Stimulated activated CD8-positive, alpha-beta memory T cell treated with anti-CD3 and anti-CD28 coated beads, Interleukin-4, amount 100 ng/mL, for 4 hours (primary cell): ENCODE measurements at places on chromosomes 5 and 9.
A peak's percentile ranks its signal among the peaks of the same experiment; 100 is the strongest.

- no peak for DNase-seq
Measured at GRCh38 chr5:171288066-171288465, 21.0 kb upstream of the TLX3 start.

GRCh38 chr9:127960410-127961154, 20.2 kb downstream of the EEIG1 start:
- no peak for DNase-seq

DNA sequence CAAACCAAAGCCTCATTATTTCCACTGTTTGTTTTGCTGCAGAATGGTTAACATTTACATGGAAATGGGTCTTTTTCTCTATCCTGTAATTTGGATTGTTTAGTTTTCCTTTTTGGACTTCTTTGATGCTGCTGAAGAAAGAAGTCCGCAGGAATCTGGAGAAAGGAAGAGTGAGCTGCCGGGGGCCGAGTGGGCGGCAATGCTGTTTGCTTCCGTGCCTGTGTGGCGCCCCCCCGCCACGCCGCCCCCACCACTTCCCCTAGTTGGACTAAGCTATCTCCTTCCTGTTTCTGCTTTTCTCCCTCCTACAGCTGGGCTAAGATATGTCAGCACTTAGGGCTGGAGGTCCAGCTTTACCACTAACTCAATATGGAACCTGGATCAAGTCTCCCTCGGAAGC, 39.7 kb downstream of the ACTL7B start:
- DNase-seq, result no peak

GRCh38 chr5:66722686-66723085, 126.5 kb downstream of the MAST4 start:
- DNase-seq, result no peak

- no peak for DNase-seq
Measured at GRCh38 chr5:2752059-2752820, 763 bp upstream of the IRX2 start.

- no peak for DNase-seq
Measured at GRCh38 chr9:79609468-79610018, 37.8 kb downstream of the TLE4 start.

DNA sequence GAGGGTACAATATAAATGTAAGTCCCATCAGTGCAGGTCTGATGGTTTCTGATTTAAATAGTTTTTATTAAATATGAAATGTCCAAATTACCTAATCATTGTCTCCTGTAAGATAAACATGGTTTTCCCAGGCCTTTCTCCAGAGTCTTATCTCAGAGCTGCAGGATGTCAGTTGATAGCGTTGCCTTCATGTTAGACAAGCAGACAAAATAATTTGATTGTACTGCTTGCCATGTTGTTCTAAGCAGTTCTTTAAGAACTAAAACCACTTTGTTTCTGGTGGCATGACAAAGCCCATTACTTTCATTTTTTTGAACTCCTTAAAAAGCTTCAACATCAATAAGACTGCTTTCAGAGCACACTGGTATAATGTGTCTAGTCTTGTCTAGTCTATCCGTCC, 1073.5 kb downstream of the MAT2B start:
- DNase-seq, result no peak

DNA sequence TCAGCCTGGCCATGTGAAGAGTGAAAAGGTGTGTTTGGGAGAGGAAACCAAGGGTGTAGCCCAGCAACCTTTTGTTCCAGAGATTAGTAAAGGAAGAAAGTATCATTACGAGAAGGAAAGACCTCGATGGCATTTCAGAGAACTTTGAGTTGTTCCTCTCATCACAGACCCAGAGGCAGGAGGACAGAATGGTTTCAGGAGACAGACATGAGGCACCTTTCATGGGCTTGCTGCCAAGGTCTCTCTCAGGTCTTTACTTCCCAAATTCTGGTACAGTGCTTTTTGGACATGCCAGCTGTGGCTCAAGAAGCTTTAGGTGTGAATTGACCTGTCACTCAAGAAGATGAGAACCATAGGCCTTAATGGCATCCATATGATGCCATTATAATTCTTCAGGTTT, 2.8 kb upstream of the MCC start:
- DNase-seq, result no peak

GRCh38 chr9:84697509-84698114, 28.1 kb downstream of the NTRK2 start:
- DNase-seq, result no peak

GRCh38 chr9:74858751-74859414, 28.8 kb downstream of the TRPM6 start:
- DNase-seq, result no peak

- DNase-seq, result no peak
Measured at GRCh38 chr5:133482028-133482427, 130.3 kb downstream of the FSTL4 start.

DNA sequence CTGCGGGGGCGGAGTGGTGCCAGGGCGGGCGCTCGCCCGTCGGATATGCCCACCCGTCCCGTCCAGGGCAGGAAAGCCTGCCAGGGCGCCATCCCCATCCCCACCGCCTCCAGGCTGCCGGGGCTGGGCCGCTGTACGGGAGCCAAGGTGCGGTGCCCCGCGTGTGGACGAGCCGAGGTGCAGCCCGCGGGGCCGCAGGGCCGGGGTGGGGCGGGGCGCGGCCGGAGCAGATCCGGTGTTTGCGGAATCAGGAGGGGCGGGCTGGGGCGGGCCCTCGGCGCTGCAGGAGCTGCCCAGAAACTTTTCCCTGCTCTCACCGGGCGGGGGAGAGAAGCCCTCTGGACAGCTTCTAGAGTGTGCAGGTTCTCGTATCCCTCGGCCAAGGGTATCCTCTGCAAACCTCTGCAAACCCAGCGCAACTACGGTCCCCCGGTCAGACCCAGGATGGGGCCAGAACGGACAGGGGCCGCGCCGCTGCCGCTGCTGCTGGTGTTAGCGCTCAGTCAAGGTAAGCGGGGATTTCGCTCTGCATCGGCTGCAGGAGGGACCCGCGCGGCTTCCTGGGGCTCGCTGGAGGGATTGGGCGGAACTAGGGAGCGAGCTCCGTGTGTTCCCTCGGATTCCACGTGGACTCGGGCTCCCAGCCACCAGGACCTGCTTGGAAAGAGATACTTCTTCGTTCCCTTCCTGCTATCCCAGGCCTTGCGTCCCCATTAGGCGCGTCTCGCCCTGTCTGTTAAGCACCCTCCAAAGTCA, at the start of gene ITGA2:
Gene ITGA2, plus strand, starts transcription at position 328 of the 756 bp plus-strand sequence. Its CDS starts 117 bp downstream, at position 445.
- DNase-seq, result no peak

DNA sequence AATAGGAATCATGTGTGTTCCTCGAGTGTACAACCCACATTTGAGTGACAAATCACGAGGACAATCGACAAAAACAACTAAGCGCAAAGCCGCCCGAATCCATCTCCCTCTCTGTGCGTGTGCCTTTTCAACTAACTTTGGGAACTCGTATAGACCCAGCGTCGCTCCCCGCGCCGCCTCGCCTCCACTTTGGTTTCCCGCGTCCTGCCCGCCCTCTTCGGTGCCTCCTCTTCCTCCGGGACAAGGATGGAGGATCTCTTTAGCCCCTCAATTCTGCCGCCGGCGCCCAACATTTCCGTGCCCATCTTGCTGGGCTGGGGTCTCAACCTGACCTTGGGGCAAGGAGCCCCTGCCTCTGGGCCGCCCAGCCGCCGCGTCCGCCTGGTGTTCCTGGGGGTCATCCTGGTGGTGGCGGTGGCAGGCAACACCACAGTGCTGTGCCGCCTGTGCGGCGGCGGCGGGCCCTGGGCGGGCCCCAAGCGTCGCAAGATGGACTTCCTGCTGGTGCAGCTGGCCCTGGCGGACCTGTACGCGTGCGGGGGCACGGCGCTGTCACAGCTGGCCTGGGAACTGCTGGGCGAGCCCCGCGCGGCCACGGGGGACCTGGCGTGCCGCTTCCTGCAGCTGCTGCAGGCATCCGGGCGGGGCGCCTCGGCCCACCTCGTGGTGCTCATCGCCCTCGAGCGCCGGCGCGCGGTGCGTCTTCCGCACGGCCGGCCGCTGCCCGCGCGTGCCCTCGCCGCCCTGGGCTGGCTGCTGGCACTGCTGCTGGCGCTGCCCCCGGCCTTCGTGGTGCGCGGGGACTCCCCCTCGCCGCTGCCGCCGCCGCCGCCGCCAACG, at the start of gene GPR150:
Gene GPR150, plus strand, starts transcription at position 58 of the 840 bp plus-strand sequence. Its CDS starts 189 bp downstream, at position 247.
- peak; percentile 17 for DNase-seq

- no peak for DNase-seq
Measured at GRCh38 chr5:177555665-177556064, 1.3 kb upstream of the FAM193B start.

- DNase-seq, result no peak
Measured at GRCh38 chr9:99365233-99365980, 143.3 kb downstream of the SEC61B start.

DNA sequence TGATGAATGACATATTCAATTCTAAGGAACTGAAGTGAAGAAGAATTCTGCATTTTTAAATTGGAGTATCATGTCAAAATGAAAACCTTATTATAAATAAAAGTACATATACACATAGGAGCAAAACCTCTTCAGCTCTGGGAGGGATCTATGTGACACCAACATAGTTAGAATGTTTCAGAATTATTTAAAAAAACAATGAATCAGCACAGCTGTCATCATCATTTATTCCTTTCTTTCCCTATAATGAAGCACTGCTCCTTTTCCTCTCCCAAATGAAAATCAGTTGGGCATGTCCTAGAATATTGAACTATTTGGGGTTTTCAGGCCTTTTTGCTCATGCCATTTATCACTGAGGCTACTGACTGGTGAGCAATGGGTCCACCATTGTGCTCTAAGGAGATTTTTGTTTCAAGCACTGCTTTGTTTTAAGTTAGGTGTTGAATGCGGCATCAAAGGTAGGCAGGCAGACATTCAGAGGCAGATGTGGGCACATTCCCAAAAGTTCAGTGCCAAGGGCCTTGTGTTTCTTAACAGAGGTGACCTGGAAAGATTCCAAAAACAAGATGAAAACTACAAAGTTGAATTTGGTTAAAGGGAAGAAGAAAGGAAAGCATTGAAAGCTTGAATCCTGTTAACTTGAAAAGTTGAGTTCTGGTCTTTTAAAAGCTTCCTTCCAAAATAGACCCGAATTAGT, 126.4 kb upstream of the ADAMTSL1 start:
- no peak for DNase-seq

DNA sequence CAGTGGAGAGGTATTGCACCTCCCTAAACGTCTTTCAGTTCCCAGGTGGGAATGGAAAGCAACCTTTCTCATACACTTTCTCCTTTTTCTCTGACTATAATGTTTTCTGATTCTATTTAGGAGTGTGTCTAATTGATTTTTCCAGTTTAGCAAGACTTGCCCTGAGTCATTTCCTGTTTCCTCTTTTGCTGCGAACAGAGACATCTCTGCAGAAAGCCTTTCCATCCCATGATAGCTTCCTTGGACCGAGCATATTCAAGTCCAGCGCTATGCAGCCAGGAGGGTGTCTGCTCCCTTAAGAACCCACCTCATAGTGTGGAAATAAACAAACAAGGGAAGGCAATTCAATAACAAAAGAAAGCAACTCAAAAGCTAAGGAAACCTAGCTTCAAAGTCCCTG, 60.0 kb upstream of the CDH6 start:
- no peak for DNase-seq

- no peak for DNase-seq
Measured at GRCh38 chr9:75780185-75780584, 110.3 kb upstream of the PCSK5 start.

DNA sequence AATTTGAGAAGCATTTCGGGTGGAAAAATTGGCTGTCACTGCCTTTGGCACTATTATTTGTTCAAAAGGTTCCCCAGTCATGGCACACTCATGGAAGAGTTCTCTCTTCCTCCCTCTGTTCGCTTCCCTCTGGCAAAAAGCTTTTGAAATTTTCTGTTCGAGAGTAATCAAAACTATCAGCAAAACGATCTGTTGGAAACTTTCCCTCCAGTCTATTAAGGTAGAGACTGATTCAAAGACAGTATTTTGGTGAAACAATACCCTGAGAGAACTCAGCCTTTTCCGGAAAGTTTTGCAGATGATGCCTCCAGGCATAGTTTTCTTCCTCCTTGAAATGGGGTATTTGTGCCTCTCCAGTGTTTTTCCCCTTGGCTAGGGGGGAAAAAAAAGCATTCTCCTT, 3.6 kb upstream of the LPAR1 start:
- no peak for DNase-seq

GRCh38 chr5:36720688-36721087, 114.3 kb downstream of the SLC1A3 start:
- DNase-seq, result no peak

DNA sequence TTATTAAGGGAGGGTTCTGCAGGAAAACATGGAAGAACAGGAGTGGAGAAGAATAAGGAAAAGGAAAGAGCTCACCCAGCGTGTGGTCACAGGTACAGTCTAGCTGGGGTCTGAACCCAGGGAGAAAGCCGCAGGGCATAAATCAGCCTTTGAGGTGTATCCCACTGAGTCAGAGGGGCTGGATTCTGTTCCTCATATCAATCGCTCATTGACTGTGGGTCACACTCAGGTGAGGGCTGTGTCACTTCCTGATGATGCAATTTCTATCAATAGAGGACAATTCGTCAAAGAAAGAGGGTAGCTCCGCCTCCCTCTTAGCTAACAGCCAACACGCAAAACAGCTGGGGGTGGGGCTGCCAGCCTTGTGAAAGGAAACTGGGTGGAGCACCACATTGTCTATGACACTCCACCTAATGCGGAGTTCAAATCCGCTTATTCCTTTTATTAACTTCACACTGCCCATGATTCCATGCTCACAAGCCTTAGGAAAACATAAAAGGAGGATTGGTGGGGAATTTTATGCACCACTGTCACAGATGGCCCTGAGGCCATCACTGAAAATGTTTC, 176.2 kb downstream of the ICE1 start:
- no peak for DNase-seq

DNA sequence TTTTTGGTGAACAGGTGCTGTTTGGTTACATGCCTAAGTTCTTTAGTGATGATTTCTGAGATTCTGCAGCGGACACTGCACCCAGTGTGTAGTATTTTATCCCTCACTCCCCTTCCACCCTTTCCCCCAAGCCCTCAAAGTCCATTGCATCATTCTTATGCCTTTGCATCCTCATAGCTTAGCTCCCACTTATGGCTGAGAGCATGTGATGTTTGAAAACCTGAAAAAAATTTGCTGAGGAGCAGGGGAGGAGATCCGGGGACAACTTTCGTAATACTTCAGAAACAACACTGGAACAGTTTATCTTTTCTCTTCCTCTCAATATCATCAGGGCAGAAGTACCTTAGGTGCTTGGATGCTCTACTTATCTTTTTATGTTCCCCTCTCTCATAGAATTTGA, 226.4 kb downstream of the ADAMTS6 start:
- no peak for DNase-seq
